ENCODE measurements at places on chromosomes 5 and 9.

GRCh38 chr5:52150501-52150900 lies 637.2 kb upstream of the ITGA1 start:
- no peak for DNase-seq

DNA sequence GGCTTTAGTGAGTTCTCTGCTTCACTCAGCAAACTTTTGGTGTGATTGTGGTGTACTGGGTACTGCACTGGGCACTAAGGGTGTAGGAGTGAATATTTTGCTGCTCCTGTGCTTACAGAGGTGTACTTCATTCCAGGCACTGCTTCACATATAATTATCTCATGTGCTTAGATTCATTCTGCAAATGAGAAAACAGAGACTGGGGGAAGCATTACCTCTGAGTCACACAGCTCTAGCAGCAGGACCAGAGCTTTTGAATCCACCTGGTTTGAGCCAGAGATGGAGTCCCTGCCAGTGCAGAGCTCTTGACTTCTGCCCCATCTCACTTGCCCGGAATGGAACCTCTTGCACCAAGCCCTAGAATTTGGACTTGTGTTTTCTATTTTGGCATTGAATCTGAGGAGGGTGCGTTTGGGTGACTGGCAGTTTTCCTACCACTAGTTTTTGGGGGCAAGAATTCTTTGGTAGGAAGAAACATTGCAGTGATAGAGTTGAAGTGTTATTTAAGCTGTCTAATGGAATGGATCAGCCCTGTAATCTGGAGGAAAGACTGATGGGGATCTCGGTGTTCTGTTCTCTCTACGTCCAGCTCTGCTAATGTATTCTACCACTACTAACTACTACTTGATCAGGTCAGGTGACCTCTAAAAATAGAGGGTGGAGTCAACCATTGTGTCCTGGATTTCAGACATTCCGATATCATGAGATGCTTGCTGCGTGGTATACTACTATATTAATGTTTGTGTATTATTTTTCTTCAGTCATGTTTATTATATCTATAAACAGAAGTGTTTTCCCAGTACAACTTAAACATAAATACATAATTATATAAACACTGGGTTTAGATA lies 2.5 kb downstream of the ARHGAP26 start:
- DNase-seq: no peak

- DNase-seq: no peak
Measured at GRCh38 chr5:52903142-52903541, 86.0 kb upstream of the ITGA2 start.

GRCh38 chr5:37875051-37875787 lies 35.4 kb upstream of the GDNF start:
- DNase-seq: no peak

DNA sequence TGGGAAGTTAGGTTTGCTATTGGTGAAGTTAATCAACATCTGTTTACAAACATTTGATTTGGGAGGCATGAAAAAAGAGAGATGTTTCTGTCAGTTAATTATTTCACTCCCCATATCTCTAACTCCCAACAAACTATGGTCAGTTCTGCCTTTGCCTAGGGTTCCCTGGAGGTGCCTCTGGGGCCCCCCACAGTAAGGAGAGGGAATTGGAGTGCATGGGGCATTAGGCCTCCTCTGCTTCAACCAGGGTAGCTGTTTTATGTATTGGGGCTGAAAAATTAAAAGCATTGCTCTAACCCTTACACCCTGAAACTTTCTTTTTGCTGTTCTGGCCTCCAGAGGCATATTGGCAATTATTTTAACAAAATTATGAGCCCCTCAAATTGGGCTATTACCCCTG lies 32.3 kb downstream of the RUSC2 start:
- no peak for DNase-seq

- peak; percentile 13 for DNase-seq
Measured at GRCh38 chr5:102536323-102536928, 37.6 kb upstream of the SLCO6A1 start.

DNA sequence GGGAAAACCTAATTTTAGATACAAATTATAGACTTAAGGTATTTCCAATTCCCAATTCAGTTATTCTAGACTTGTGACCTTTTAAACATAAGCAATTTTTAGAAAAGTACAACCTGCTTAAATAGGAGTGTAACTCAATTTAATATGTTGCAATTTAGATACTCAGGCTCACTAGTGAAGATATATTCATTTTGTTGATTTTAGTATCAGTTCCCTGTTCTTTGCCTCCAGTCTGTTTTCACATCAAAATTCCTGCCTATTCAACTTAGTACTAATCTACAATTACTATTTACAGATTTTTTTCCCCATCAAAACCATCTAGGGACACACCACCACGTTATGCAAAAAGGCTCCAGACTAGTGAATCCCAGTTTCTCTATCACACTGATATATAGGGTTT lies 30.4 kb downstream of the PWWP2A start:
- no peak for DNase-seq

- no peak for DNase-seq
Measured at GRCh38 chr5:121031491-121031890, 567.4 kb downstream of the PRR16 start.

GRCh38 chr5:53323943-53324642 lies 156.3 kb upstream of the FST start:
- DNase-seq: no peak

DNA sequence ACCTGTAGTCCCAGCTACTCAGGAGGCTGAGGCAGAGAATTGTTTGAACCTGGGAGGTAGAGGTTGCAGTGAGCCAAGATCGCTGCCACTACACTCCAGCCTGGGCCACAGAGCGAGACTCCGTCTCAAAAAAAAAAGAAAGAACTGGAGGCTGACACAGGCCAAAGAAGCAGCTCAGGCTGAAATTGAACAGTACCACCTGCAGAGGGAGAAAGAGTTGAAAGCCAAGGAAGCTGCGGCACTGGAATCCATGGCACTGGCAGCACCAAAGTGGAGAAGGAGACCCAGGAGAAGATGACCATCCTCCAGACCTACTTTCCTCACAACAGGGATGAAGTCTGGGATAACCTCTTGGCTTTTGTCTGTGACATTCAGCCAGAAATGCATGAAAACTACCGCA lies 11.3 kb upstream of the TMEM141 start:
- DNase-seq: no peak

DNA sequence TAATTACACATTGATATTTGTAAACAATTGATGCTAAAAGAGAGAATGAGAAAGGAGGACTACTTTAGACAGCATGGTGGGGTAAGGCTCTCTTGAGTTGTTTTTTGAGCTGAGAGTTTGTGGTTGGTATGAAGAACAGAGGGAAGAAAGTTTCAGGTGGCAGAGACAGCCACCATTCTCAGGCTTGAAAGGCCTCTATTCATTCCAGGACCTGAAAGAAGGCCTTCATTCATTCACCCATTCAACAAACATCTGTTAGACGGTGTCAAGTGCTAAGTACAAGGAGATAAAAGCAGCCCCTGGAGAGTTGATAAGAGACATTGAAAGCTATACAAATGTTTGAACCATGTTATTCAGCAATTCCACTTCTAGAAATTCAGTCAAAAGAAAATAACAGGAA lies 21.7 kb upstream of the ADAM19 start:
- DNase-seq: no peak

DNA sequence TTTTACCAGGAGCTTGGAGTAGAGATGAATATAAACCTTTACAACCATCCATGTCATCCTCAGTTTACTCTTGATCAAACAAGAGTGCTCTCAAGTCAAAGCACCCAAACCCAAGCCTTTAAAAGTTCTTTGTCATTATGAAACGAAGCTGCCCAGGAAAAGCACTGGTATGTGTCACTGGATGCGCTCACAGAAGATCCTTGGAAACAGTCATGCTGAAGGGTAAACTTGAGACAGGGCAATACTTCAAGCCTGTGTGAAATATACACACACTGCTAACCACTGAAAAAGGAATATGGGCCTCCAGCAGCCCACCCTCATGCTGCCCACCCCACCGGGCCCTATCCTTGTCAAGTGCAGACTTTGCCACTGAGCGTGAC lies 84.5 kb downstream of the PRRT1B start:
- no peak for DNase-seq

GRCh38 chr5:7518947-7519560 lies 123.1 kb downstream of the ADCY2 start:
- DNase-seq: no peak

DNA sequence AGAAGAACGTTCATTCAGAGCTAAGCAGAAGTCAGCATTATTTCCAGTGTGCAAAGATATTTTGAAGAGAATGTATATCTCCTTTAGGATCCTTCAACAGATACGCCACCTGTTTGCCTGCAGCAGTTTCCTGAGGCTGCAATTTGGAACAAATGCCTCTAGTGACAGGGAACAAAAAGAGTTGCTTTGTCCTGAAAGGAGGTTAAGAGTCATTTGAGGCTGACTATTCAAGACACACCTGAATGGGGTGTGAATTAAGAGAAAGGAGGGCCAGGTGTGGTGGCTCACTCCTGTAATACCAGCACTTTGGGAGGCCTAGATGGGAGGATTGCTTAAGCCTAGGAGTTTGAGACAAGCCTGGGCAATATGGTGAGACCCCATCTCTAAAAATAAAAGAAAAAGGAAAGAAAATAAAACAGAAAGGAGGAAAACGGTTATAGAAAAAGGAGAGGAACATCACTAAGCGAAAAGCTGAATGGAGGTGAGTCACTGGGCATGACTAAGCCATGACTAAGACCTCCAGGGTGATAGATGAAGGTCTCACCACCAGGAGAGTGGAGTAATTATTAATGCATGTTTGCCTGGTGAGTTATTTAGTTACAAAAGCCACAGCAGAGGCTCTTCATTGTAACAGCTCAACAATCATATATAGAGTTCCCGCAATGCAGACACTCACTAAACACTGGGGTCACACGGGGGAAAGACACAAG lies 255.2 kb upstream of the TNC start:
- no peak for DNase-seq

- DNase-seq: no peak
Measured at GRCh38 chr5:66113160-66113559, 30.9 kb upstream of the SREK1 start.

- peak; percentile 15 for DNase-seq
Measured at GRCh38 chr5:145495741-145496140, 339.4 kb downstream of the PRELID2 start.

GRCh38 chr5:132684491-132684890 lies 10.7 kb downstream of the IL4 start:
- peak; percentile 91 for DNase-seq

DNA sequence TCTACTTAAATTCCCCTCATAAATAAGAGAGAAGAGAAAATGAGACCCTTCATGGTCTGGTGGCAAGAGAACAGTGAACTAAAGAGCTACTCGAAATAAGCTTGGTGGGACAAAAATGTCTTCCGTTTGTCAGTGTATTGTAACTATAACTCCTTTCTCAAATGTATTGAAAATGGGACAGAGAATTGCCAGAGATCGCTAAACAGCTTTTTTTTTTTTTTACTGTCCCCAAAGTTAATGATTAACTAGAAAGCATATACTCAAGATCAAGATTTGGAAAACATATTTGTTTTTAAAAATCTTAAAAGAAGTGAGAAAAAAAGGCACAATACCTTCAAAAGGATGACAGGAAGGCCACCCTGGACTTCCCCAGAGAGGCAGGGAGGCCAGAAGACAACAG lies 206.4 kb upstream of the CTNND2 start:
- no peak for DNase-seq

- DNase-seq: no peak
Measured at GRCh38 chr9:112873773-112874405, 16.8 kb downstream of the SLC46A2 start.

- no peak for DNase-seq
Measured at GRCh38 chr9:8713149-8713810, 913.7 kb upstream of the DMAC1 start.

GRCh38 chr5:152329761-152330283 lies 75.3 kb downstream of the NMUR2 start:
- DNase-seq: no peak

GRCh38 chr5:154273028-154273617 lies 82.6 kb downstream of the GALNT10 start:
- DNase-seq: peak; percentile 68

GRCh38 chr9:113963696-113964494 lies 87.8 kb downstream of the ZNF618 start:
- no peak for DNase-seq

- no peak for DNase-seq
Measured at GRCh38 chr9:2691626-2692025, 25.7 kb upstream of the KCNV2 start.

DNA sequence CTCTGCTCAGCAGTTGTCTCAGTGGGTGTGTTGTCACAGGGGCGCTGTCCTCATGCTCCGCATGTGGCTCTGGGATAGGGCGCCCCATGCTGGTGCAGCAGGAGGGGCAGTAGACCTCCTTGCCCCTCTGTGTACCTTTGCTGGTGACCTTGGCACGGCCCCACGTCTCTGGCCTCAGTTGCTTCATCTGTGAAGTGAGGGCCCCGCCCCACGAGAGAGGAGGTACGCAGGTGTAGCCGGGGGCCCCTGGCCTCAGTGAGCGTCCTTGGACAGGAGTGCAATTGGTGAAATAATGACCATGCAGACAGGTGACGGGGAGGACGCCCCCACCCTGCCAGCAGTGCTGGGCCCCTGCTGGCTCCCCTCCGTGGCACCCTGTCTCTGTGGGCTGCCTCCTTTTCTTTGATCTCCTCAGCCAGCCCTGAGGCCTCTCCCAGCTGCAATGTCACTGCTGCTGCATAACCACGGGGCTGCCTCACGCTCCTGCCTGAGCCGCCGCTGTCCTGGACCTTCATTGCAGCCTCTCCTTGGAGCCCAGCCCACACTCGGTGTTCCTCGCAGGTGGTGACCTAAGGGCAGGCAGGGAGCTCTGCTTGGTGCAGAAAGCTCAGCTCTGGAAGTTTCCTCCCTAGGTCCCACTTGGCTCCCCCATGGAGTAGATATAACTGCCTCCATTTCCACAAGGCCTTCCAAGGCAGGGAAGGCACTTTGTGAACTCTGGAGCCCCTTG lies 57.3 kb downstream of the PHF2 start:
- no peak for DNase-seq

- DNase-seq: no peak
Measured at GRCh38 chr5:35136386-35136785, 88.6 kb upstream of the AGXT2 start.

GRCh38 chr5:129951039-129951438 lies 46.8 kb downstream of the CHSY3 start:
- DNase-seq: no peak

DNA sequence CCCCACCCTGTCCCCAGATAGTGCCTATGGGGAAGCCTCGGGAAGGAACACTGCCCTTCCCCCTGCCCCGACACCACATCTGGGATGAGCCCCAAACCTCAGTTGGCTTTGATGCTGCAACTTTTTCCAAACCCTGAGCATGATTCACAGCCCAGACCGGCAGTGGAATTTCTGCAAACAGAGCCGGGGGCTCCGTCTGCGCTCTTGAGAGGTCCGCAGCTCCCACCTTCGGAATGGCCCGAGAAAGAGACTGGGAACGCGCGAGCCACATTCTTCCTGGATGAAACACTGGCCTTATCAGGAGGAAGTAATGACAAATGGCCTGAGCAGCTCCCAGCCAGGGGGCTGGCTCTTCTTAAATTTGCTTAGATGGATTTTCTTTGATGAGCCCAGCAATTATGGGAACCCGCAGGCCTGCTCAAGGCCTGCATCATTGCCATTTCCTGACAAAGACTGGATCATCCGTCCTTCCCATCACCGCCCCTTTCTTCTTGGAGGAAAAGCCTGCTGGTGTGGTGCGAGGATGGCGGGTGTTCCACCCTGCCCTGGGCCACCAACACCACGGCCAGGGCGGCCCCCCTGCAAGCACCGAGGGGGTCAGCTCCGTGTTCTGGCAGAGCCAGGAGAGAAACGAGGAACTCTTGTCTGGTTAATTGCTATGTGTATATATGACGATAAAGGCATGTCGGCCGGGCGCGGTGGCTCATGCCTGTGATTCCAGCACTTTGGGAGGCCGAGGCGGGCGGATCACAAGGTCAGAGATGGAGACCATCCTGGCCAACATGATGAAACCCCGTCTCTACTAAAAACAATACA lies 38.8 kb upstream of the COL5A1 start:
- no peak for DNase-seq

Data from hematopoietic multipotent progenitor cell treated with erythropoietin and hydrocortisone succinate and interleukin-3 and kit ligand, for 8 days (in vitro differentiated cells).